ENCODE measurements at places on chromosomes 11 and 22.
A peak's percentile ranks its signal among the peaks of the same experiment; 100 is the strongest.

DNA sequence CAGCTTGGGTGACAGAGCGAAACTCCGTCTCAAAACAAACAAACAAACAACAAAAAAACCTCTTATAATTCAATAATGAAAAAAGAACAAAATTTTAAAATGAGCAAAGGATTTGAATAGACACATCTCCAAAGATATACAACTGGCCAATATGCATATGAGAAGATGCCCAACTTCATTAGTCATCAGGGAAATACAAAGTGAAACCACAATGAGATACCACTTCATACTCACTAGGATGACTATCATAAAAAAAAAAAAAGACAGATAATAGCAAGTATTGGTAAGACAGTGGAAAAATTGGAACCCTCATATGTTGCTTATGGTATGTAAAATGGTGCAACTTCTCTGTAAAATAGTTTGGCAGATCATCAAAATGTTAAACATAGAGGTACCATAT is 28.7 kb upstream of the BARX2 start:
- no peak for DNase-seq

- DNase-seq: no peak
Measured at GRCh38 chr11:28545536-28545935, 437.3 kb downstream of the METTL15 start.

- no peak for DNase-seq
Measured at GRCh38 chr11:102494216-102494615, 36.3 kb downstream of the MMP7 start.

GRCh38 chr11:88352139-88352538 is 14.6 kb upstream of the CTSC start:
- DNase-seq: no peak

- DNase-seq: peak; percentile 39
Measured at GRCh38 chr11:33835143-33835878, 56.6 kb downstream of the LMO2 start.

DNA sequence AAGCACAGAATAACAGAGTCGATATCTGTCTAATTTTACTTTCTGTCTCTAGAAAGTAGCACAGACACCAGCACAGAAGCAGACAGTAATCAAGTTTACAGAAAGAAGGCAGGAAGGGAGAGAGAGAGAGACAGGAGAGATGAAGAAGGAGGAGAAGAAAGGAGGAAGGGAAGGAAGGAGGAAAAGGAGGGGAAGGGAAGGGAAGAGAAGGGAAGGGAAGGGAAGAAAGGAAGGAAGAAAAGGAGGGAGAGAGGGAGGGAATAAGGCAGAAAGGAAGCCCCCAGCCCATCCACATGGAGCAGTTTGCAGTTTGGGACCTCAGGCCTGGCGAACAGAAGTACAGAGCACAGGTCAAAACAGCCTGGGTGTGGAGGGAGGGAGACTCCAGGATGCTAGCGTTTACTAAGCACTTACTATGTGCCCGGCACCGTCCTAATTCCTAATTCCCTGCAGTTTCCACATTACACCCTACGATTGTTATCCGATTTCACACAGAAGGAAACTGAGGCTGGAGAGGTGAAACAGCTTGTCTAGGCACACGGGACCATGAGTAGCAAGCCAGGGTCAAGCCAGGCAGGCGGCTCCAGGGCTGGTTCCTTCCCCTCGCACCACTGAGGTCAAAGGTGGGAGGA is 46.0 kb upstream of the WNT7B start:
- DNase-seq: no peak

- peak; percentile 66 for DNase-seq
Measured at GRCh38 chr11:77473801-77474683, at the start of gene PAK1. TSS of gene PAK1 (minus strand) at chr11:77474094. CDS start at chr11:77392520, 81,574 bp downstream.

GRCh38 chr11:94960488-94960887 is 12.9 kb downstream of the CWC15 start:
- no peak for DNase-seq

DNA sequence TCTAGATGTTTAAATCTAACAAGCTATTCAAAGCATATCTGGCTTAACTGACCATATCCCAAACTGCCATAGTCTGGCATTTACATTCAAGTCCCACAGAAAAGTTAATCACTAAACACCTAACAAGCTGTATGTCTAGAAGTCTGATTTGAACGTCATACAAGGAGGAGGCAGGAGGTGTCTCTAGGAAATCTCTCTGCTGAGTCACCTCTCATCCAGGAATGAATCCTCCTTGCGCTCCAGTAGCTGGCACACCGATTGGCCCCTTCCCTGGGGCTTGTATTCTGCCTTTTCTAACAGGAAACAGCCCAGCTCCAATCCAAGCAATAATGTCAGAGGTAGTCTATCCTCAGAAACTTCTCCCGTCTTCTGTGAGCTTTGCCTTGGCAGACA is 31.8 kb downstream of the FEZ1 start:
- DNase-seq: no peak

- DNase-seq: peak; percentile 72
Measured at GRCh38 chr22:45574069-45574703, 71.5 kb downstream of the FBLN1 start.

DNA sequence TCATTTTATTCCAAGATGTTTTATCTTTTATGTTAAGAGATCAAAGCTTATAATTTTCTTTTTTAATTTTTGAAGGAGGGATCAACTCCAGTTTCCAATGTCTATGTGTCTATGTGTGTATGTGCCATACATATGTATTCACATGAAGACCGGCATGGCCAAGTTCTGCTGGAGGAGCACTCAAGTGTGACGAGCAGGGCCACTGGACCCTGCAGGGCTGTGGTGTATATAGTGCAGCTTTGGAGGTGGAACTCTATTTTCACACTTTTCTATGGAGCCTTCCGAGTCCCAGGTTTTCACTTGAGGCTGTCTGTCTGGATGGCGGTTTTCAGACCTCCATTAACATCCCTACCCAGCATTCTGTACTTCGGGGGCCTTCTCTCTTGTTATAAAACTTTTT is 36.5 kb upstream of the TTC12 start:
- no peak for DNase-seq

DNA sequence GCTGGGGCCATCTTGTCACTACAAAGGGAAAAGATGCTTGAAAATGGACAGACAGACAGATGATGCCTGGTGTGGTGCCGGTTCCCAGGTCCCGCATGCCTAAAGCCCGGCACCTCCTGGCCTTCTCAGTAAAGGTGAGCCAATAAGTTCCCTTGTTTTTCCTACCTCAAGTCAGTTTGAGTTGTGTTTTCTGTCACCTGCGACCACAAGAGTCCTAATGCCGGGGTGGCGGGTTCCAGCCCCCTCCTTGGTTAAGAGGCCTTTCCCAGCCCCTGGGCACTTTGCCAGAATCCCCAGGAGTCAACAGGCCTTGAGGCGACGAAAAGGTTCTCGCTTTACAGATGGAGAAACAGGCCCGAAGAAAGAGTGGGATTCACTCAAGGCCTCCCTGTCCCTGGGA is 9.0 kb downstream of the FGF19 start:
- DNase-seq: no peak

GRCh38 chr22:30314915-30315314 is 11.8 kb downstream of the TBC1D10A start:
- no peak for DNase-seq

DNA sequence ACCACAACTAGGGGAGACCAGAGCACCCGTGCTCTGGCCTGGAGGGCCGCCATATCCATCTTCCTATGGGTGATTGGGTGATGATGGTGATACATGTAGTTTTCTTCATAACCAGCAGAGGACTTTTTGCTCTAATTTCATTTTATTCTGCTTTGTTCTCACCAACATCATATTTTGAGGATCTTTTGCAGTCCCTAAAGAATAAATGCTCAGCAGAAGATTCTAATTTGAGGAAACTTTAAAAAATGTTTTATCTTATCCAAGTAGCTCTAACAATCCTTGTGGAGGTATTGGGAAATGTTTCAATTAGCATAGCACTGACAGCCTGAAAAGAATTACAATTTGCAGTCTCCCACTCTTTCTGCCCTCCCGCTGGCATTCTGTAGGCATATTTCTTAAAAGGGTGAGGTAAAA is 544.0 kb downstream of the NTM start:
- peak; percentile 18 for DNase-seq

- no peak for DNase-seq
Measured at GRCh38 chr22:49262167-49262566, 565.5 kb downstream of the BRD1 start.

DNA sequence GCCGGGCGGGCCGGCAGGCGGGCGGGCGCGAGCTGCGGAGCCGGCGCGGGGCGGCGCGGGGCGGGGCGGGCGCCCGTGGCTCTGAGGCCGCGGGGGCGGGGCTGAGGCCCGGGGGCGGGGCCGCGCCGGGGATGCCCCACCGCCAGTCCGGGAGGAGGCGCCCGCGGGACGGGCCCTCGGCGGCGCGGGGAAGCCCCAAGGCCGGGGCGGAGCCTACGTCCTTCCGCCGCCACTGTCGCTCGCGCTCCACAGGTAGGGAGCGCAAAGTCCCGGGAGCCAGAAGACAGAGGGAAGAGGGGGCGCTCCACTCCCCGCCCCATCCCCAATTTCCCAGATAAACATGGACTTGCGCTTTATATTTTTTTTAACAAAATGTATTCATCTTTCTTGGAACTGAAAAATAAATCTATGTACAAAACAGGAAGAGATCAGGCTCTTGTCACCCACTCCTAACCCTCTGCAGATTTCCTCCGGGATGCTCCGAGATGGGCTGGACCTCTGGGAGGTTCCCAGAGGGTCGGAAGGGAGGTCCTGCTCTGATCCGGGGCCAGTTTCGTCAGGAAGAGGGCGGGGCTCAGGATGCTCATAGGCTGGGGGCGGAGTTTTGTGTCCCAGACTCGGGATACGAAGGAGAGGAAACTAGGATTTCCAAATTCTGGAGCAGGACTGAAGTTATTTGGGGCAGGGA is at the start of gene MAP4K2:
Gene MAP4K2 (minus strand): TSS at position 57 of the 688 bp plus-strand sequence. CDS start 65 bp downstream, outside the sequence.
- DNase-seq: peak; percentile 39

GRCh38 chr11:94654201-94654600 is 87.0 kb downstream of the PIWIL4 start:
- DNase-seq: no peak

Measured in NCI-H524 (cell line).